ENCODE measurements at places on chromosomes 1 and 21.

- no peak for ATAC-seq
Measured at GRCh38 chr21:16840538-16840937, 672.3 kb upstream of the CXADR start.

- no peak for ATAC-seq
Measured at GRCh38 chr1:9166289-9167235, 37.7 kb upstream of the GPR157 start.

DNA sequence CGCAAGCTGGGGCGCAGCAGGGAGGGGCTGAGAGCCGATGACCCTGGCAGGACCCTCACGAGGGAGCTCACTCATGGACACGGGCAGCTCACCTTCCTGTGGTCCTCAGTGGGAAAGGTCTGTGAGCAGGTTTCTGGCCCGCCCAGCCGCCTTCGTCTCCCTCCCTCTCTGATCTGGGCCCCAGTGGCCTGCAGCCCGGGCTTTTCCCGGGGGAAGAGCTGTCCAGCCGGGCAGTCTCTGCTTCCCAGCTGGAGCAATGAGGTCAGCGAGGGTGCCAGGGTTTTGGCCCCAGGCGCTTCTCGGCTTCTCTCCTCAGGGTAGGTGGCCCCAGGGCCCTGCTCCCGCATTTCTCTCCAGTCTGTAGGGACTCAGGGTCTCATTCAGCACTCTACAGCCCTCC, 22.2 kb upstream of the ARHGEF16 start:
- no peak for ATAC-seq

GRCh38 chr1:45122724-45123123, 83.7 kb downstream of the ZSWIM5 start:
- no peak for ATAC-seq

DNA sequence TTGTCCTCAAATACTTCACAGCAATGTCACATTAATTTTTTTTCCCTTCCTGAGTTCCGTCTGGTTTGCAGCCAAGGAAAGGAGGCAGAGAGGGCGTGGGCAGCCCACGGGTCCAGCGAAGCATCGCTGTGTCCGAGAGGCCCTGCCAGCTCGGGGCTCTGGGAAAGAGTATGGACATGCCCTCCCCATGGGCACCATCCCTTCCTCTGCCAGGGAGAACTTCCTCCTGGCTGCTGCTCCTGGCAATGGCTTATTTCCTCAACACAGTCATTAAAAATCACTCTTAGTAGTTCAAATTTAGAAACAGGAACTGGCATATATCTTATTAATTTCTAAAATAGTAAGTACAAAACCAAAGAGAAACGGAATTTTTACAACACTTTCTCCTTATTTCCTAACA, 115.4 kb downstream of the RIPK4 start:
- ATAC-seq = peak; percentile 40

GRCh38 chr1:65812065-65812464, 19.4 kb downstream of the PDE4B start:
- ATAC-seq = peak; percentile 57

- ATAC-seq = no peak
Measured at GRCh38 chr1:206115791-206116190, 1.4 kb downstream of the AVPR1B start.

DNA sequence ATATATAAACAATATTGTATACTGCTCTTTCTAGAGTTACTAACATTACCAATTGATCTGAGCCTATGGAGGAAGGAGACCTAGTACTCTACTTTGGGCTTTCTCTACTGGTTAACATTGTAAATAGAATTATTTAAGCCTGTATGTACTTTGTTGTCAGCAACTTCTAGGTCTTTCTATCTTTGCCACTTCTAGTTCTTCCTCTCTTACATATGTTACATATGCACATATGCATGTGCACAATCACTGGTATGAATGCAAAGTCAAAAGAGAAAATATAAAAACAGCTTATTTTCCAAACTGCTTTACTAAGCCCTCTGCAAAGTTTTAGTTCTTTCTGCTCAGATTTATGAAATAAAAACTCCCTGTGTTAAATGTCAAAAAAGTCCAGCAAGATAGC, 84.3 kb downstream of the PTPRC start:
- no peak for ATAC-seq

GRCh38 chr1:240415532-240415931, 196.4 kb downstream of the GREM2 start:
- no peak for ATAC-seq

DNA sequence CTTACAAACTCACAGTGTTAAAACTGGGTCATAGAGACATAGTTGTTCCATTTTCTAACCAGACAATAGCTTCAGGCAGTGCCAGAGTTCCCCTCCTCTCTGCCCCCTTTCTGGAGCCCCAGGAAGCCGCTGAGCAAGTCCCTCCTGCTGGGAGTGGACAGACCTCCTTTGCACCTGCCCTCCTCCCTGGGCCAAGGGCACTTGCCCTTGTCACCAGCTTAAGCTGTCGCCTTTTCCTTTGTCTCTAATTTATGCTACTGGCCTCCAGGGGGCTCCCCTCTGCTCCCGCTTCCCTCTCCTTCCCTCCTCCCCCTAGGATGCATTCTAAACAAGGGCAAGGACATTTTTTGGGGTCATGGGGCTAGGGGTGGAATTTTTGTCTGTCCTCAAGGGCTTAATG, 182.4 kb downstream of the MIS18A start:
- no peak for ATAC-seq

DNA sequence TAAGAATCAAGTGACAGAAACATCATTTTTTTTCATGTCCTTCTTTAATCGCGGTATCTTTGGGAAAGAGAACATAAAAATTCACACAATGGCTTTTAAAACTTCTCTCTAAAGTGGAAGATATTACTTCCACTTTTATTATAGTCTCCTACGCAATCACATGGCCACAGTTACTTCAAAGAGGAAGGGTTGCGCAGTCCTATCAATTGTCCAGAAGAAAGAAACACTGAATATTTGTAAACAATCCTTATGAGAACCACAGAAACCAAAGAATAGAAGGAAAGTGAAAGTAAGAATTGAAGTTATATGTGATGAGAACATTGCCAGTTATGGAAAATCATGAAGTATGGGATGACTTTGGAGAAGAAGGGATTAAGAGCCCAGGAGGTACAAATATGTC, 32.6 kb downstream of the CFH start:
- no peak for ATAC-seq

GRCh38 chr1:160834945-160835565, 27.6 kb downstream of the CD244 start:
- ATAC-seq = no peak

- peak; percentile 53 for ATAC-seq
Measured at GRCh38 chr21:32360401-32360975, 32.3 kb downstream of the URB1 start.

DNA sequence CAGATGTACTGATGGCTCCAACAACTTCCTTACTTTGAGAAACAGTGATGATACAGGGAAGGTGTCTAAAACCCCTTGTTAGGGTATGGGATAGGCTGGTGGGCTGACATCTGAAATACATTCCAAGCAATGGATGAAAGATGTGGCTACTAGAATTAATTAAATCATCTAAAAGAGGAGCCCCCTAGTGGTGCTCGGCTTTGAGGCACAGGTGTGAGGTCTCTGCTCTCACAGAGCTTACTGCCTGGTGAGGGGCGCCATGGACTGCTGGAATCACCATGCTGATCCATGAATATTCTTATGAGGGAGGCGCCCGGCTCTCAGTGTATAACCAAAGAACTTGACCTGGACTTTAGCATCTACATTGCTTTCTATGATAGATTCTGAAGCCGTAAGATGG, 48.5 kb downstream of the GNG4 start:
- ATAC-seq = no peak

- no peak for ATAC-seq
Measured at GRCh38 chr1:46717654-46718053, 1.3 kb downstream of the EFCAB14 start.

- ATAC-seq = no peak
Measured at GRCh38 chr1:22045604-22046228, 6.8 kb upstream of the CDC42 start.

DNA sequence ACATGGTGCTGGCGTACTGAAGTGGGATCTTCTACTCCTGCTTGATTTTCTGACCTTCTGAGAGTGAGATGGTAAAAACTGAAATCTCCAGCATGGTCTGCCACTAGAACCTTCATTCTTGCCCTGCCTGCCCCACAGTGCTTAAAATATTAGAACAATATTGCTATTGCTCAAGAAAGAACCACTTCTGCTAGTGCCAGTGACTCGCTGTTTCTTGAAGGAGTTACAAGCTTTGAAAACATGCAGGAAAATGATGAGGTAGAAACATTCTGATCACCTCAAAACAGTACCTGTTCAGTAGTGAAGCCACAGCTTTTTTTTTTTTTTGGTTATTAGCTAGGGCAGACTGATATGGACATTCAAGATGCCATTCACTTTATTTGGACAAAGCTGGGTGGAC, 95.3 kb downstream of the BACH1 start:
- ATAC-seq = no peak

- ATAC-seq = peak; percentile 50
Measured at GRCh38 chr1:10057343-10057742, 24.6 kb downstream of the UBE4B start.

Data from esophagus mucosa (tissue), 1 donor.